NCI-H2029 treated with DMSO at 0.1 percent for 48 hours (cell line): ENCODE measurements at places on chromosomes 3 and 15.

DNA sequence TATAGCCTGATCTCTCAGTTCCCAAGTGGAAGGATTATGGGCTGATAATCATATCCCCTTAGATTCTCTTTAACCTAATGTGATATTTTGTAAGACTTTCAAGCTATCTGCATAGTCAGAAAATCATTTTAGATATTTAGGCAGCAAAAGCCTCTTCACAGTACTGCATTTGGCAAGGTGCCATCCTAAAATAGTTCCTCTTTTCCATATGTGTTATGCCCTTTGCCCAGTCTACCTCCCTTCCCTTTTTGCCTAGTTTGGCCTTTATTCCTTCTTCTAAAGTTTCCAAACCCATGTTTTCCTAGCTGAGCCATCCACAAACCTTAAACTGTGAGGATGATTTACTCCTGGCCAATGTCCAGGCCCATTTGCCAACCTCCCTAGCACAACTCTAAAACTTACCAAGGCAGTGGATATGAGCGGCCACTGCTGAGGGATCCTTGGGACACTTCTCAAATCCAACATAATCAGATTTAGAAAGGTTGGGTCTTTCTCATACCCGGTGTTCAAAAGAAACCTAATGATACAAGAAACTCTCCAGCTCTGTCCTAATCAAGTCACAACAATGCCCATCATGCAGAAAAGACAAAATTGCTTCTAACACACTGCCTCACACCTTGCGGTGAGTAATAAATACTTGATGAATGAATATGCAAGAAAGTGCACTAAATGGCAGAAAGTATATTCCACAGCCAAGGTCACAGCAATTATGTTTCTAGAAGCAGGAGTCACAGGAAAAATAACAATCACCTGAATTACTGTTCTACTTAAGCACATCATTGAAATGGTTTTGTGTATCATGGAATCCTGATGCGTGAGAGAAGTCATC, 493.9 kb downstream of the NLGN1 start:
- no peak for DNase-seq

DNA sequence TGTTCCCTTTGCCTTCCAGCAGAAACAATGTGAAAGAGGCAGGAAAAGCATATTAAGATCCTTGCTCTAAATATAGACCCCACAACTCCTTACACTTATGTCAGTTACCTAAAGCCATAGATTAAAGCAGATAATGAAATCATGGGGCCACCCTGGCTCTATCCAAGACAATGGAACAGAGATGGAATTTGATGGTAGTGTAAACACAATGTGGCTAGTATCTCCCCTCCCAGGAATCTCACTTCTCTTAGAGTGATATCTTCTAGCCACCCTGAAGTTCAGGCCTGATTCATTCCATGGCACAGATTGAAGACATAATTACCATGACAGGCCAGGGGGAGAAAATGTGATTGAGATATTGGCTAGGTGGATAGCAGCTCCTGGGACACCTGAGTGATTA, 32.6 kb downstream of the GALNT15 start:
- DNase-seq, result no peak

DNA sequence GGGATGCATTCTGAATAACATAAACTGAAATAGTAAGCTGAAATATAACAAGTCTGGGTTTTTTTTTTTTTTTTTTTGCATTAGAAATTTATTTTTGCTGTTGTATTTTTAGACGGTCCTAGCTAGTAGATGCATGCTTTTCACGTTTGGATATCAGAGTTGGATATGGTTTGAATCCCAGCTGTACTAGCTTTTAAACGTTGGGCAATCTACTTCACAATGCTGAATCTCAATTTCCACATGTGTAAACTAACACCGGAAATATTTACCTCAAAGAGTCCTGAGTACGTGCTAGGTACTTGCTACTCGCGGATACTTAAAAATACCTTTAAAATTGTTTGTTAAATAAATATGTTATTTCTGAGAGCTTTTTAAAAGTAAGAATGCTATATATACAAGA, 139.8 kb downstream of the BBX start:
- no peak for DNase-seq

- DNase-seq, result no peak
These were observed 139.3 kb downstream of the FOXP1 start for GRCh38 chr3:71444028-71444860.

GRCh38 chr3:124605781-124606579, 124.3 kb upstream of the UMPS start:
- DNase-seq, result no peak

- no peak for DNase-seq
These were observed 16.8 kb upstream of the CHD2 start for GRCh38 chr15:92883163-92883875.

DNA sequence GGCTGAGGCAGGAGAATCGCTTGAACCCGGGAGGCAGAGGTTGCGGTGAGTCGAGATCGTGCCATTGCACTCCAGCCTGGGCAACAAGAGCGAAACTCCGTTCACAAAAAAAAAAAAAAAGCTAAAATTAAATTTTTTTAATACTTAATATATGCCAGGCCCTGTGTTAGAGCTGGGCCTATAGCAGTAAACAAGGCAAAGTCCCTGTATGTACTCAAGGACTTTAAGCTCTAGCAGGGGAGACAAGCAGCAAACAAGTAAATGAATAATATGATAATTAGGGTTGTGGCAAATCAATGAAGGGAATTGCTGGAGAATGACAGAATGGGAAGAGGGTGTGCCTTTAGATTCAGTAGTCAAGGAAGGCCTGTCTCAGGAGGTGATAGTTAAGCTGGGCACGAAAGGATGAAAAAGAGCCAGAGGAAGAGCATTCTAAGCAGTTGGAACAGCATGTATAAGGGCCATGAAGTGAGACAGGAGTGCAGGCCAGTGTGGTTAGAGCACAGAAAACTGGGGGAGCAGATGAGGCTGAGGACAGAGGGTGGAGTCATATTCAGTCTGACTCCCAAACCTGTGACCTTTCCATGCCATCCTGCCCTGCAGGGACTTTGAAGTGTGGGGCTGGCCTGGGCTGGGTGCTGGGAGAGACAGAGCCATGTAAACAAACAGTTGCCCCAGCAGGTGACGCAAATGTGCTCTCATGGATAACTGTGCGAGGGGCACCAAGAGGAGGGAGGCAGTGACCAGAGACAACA, 6.6 kb upstream of the RAF1 start:
- no peak for DNase-seq

DNA sequence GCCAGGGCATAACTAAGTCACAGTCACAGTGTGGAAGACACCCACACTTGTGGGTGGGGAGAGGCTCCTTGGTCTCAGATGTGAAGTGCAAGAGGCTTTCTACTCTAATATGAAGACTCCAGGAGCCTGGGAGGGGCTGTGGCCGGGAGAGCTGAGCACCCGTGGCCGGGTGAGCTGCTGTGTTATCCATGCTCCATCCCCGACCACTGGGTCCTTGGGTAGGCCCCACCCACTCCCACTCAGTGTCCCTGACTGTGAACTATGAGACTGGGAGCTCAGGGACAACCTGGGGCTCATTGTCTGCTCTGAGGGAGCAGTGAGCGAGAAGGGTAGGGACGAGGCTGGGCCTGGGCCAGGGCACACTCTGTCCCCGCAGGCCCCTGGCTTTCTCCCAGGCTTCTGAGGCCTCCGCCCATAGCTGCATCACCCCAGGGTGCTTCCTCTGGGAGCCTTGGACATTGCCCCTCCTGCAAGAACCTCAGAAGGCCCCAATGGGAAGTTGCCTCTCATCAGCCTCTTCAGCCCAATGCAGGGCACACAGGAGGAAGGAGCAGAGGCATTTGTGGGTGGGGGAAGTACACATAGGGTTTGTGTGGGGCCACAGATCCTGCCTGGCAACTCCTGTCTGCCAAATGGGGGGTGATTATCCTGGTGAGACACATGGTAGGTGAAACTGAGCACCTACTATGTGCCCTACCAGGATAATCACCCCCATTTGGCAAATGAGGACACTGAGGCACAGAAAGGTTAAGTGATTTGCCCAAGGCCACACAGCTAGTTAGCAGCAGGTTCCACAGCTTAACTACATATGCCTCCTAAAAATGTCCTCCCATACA, 2.4 kb downstream of the ANPEP start:
- DNase-seq, result no peak

- DNase-seq, result no peak
These were observed 3.0 kb downstream of the INKA1 start for GRCh38 chr3:49805897-49806701.

- no peak for DNase-seq
These were observed 119.1 kb downstream of the RASA2 start for GRCh38 chr3:141605883-141606282.

- DNase-seq, result no peak
These were observed 17.4 kb upstream of the ITGA11 start for GRCh38 chr15:68449389-68449788.

- DNase-seq, result no peak
These were observed 16.7 kb upstream of the SLC7A14 start for GRCh38 chr3:170602556-170602955.

DNA sequence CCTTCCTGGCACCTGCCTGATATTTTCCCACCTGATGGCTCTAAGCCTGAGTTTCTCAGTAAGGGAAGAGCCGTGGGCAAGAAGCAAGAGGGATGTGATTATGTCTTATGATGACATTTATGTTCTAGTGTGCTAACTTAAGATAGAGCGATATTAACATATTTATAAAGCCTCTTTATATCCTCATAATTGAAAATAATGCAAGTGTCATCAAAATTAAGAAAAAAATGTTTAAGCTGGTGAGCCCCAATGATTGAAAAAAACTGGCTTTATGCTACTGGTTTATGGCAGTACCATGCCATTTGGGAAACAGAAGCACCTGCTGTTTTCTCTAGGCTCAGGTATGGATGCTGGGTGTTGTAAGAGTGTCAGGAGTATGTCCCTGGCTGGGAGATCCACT, 431.5 kb upstream of the TPM1 start:
- DNase-seq, result no peak

GRCh38 chr15:69576035-69576526, 123.5 kb downstream of the RPLP1 start:
- peak; percentile 26 for DNase-seq

GRCh38 chr3:105829229-105829628, 39.6 kb downstream of the CBLB start:
- no peak for DNase-seq

GRCh38 chr3:55264919-55265318, 222.2 kb downstream of the WNT5A start:
- no peak for DNase-seq

DNA sequence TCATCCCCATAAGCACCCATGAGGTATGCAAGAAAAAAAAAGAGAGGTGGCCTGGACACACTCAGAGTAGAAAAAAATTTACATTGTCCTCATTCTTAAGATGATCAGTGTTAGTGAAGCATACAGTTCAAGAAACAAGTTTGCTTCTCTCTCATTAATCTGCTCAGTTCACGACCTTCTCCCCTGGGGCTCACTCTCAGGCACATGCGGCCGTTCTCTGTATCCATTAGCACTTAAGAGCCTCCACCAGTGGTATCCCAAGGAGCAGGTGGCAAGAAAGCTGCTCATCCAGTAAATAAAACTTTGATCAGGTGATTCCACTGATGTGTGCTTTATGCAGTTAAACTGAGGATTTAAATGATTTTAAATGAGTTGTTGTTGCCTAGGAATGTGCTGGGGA, 57.4 kb downstream of the ARHGAP31 start:
- no peak for DNase-seq

DNA sequence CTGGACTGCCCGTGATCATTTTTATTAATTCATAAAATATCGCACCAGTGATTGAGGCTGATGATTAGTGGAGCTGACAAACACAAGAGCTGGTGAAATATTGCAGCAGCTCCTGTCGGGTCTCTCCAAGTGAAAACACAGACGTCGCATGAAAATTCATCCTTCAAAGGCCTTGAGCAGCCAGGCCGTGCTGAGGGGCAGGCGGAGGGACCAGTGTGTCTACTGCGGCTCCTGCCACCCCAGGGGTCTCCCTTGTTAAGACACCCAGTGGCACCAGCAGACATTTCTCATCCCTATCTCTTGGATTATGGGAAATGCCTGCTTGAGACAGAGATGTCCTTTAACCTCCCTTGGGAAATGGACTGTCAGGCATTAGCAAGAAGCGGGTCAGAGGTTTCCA, 289.4 kb upstream of the TLE3 start:
- no peak for DNase-seq

DNA sequence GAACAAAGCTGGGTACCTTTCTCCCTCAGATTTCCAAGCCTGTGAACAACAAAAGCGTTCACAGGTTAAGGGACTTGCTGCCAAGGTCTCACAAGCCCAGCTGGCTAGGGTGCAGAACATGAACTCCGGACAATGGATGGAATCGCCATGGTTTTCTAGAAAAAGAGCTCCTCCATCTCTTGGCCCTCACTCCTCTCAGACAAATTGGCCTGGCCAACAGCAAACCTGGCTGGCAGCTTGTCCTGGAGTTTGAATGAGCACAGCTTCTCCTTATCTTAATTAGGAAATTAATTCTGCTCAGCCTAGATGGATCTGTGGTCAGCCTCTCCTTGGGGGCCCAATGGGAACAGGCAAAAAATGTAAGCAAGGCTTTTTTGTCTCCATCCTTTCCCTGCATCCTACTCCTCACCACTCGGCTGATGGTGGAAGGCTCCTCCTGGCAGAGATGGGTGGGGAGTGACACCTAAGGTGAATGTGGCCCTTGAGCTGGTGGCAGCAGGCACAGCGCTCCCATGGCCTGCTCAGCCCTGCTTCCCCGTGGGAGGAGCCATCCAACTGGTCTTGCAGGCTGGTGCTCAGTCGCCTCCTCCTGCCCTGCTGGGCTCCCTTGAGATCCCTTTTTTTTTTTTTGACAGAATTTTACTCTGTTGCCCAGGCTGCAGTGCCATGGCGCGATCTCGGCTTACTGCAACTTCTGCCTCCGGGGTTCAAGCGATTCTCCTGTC, 5.8 kb downstream of the KLHL25 start:
- DNase-seq, result no peak

DNA sequence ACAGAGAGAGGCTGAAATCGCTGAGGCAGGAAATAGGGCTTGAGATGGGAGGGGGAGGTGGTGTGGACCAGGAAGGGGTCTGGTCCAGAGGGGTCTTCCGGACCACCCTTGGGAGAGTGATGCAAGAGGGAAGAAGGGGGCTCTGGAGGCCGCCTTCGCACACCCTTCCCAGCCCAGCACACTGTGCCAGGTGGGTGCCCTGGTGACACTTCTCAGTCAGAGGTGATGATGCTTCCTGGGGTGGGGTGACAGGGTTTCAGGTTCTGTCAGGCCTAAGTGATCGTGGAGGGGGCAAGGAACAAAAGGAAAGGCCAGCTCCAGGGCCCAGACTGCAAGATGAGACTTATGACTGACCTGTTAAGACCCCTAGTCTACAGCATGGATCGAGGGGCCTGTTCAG, 12.7 kb downstream of the SEMA3G start:
- DNase-seq, result no peak

GRCh38 chr3:53089511-53089910, 40.7 kb downstream of the RFT1 start:
- no peak for DNase-seq

DNA sequence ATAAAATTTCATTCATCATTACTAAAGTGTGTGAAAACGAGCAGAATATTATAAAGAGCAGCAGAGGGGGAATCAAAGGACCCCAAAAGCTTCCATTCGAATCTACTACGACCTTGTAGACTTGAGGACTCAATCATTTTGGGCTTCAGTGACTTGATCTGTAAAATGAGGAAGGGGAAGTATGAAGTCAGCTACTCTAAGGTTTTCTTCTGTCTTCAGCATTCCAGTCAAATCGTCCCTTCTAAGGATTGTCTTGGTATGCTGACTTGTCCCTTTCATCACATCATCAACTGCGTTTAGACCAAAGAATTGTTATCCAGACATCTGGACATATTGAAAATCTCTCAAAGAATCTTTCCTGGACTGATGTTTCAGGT, 44.8 kb downstream of the PLD1 start:
- no peak for DNase-seq
